ENCODE measurements at places on chromosomes 5 and 9. TPM values are rescaled to one million over a fixed set of nuclear protein-coding genes. Genes with fewer than 3 reads are reported as not detected.

The C8G gene
- not detected for total RNA-seq

The MACIR gene
- total RNA-seq: 13.8 TPM

The TOR4A gene
- 31.3 TPM for total RNA-seq

The NR5A1 gene
- total RNA-seq: not detected

The ZDHHC12 gene
- 18.9 TPM for total RNA-seq

The FIBCD1 gene
- total RNA-seq: not detected
